ENCODE measurements at places on chromosomes 2 and 18.

DNA sequence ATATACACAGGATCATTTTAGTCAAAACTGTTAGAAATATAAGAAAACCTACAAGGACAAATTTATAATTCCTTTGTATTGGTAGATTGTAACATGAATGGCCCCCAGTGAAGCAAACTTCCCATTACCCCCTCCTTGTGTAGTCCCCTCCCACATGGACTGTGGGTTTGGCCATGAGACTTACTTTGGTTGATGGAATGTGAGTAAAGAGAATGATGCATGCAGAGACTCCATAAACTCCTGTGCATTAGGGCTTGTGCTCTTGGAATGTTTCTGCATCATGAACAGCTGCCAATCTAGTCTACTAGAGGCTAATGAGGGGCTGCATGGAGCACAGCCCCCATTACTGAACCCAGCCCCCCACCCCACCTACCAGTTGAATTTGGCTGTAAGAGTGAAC lies 8.3 kb upstream of the TGFA start:
- DNase-seq = peak; percentile 34

GRCh38 chr2:230234122-230234722 lies 8.7 kb downstream of the SP140 start:
- DNase-seq = no peak

GRCh38 chr2:20418519-20418918 lies 28.4 kb upstream of the RHOB start:
- DNase-seq = no peak

DNA sequence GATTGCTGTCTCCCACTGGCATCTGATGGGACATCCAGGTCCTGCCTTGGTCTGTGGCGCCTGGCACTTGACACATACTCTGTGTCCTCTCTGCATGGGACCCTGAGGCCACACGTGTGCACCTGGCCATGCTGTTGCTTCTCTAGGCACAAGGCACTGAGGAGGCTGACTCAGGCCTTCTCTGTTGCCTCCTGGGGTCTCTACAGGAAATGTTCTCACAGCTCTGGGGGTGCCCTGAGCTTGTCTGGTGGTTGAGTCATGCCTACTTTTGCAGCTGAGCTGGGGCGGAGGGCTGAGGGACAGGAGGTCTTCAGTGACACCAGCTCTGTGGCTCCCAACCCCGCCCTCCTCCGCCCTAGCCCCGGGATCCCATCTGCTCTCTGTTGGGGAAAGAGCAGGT lies 207.0 kb upstream of the HS6ST1 start:
- DNase-seq = no peak

- DNase-seq = no peak
These were observed 23.7 kb upstream of the AP1S3 start for GRCh38 chr2:223860809-223861738.

DNA sequence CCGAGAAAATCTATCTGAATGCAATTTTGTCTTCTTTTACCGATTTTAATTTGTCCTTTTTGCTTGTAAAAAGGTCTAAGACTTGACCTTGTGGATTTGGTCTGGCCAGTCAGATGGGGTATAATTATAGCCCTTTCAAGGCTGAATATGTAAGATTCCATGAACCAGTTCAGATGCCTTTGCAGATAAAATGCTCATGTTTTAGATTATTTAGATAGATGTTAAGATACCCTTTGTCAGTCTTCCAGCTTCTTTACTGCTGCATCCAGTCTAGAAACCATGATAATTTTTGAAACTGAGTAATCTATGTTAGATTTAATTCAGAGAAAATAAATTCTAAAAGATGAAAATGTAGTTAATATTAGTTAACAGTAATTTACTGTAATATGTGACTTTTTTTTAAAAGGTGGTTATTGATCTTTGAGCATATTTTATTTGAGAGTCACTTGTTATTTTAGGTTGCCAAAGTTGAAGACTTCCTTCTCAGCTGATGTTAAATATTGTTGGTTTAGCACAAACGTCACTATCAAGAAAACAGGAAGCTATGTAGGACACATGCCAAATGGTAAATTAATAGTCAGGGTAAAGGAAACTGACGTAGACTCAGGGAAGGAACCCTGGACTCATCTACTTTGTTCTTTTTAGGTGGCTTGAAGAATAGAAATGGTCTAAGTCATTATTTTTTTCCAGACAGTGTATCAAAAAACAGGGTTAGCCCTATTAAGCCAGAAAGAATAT lies 29.8 kb downstream of the BABAM2 start:
- no peak for DNase-seq

DNA sequence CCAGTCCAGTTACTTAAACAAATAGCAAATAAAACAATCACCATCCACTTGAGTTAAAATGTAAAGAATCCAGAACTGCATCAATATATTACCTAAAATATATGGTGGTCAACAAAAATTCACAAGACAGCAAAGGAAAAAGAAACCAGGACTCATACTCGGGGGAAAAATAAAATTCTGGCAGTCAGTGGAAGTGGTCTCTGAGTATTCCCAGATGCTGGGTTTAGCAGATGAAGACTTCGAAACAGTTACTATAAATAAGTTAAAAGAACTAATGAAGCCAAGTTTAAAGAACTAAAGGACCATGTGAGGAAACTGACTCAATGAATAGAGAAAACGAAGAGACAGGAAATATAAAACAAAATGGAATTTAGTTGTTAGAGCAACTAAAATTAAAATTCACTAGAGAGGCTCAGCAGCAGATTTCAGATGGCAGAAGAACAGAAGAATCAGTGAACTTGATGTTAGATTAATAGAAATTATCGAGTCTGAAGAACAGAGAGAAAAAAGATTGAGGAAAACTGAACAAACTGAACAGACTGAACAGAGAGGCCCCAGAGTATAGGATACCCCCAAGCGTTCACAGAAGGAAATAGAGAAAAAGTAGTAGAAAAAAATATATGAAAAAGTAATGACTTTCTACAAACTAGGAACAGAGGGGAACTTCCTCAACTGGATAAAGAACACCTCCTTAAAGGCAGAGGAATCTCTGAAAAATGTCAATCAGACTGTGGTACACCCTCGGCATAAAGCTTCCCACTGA lies 27.9 kb downstream of the MGAT4A start:
- no peak for DNase-seq

DNA sequence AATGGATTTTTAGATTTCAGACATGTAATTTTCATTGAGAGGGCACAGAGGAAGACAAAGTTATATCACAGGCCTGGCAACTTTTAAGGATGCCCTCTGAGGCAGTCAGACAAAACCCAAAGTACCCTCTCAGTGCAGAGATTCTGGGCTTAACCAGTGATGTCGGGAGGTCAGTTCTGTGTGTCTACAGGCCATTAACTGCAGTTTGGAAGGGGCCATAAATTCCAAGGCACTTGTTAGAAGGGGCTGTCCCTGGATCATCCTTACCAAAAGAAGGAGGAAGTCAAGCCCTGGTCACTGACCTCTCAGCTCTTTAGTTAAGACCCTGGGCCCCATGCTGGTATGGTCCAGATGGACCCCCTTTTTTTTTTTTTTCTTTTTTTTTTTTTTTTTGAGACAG lies 60.7 kb downstream of the LRRFIP1 start:
- no peak for DNase-seq

GRCh38 chr2:42810971-42811811 lies 18.8 kb upstream of the HAAO start:
- DNase-seq = peak; percentile 85

GRCh38 chr2:10123281-10123680 lies 742 bp downstream of the RRM2 start:
- DNase-seq = peak; percentile 75

DNA sequence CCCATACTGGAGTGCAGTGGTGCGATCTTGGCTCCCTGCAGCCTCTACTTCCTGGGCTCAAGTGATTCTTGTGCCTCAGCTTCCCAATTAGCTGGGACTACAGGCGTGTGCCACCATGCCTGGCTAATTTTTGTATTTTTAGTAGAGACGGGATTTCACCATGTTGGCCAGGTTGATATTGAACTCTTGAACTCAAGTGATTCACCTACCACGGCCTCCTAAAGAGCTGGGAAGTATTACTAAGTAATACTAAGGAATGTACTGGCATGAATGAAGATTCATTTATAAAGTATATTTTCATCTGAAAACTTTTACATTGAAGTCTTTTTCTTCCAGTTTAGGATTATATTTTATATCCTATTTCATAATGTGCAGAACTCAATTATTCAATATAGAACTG lies 38.1 kb downstream of the NUP35 start:
- no peak for DNase-seq

DNA sequence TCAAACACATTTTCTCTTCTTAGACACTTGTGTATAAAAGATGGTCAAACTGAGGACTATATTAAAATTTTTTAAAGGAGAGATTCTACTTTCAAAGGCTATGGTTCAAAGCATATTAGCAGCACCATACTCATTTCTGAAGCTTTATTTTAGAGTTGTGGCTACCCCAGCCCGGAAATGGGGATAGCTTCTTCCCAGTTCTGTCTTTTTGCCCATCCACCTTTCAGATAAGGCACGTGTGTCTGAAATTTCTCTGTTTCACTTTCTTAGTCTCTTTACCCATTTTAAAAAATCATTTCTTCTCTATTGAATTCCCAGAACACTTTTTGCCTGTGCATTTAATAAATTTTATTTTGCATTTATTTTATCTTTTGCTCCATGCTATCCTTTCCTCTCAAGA lies 431.5 kb downstream of the RNF144A start:
- DNase-seq = no peak

DNA sequence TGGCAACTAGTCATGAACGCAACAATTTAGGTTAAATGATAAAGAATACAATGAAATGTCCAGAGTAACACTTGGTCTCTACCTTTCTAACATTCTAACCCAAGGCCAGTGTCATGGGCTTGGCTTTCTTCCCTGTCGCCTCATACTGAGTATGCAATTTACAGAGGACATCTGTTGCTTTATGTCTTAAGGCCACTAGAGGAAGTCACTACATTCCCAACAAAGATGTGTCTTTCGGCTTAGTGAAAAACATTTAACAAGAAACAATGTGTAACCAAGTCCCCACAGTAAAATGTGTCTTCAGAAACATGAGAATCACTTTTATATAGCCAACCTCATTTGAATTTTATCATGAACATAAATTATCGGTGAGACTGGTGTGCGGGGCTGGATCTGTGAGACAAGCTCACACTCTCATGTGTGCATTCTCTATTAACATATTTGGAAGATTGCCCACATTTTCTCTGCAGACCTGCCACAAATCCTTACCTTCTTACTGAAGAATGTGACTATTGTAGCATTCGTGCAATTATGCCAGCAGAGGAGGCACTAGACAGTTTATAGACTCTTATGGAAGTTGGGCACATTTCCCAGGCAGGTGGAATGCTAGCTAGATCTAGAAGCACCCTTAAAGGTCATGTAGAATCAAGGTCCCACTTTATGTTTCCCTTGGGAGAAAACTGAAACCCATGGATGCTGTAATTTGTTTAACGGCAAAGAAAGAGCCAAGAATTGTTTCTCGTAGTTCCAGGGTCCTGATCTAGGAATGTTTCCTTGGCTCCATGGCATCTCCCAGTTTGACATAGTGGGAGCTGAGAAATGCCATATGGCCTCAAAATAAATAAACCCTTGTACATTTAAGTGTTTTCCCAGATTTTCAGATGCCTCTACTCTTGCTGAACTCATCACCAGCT lies 101.8 kb downstream of the CD226 start:
- DNase-seq = no peak

DNA sequence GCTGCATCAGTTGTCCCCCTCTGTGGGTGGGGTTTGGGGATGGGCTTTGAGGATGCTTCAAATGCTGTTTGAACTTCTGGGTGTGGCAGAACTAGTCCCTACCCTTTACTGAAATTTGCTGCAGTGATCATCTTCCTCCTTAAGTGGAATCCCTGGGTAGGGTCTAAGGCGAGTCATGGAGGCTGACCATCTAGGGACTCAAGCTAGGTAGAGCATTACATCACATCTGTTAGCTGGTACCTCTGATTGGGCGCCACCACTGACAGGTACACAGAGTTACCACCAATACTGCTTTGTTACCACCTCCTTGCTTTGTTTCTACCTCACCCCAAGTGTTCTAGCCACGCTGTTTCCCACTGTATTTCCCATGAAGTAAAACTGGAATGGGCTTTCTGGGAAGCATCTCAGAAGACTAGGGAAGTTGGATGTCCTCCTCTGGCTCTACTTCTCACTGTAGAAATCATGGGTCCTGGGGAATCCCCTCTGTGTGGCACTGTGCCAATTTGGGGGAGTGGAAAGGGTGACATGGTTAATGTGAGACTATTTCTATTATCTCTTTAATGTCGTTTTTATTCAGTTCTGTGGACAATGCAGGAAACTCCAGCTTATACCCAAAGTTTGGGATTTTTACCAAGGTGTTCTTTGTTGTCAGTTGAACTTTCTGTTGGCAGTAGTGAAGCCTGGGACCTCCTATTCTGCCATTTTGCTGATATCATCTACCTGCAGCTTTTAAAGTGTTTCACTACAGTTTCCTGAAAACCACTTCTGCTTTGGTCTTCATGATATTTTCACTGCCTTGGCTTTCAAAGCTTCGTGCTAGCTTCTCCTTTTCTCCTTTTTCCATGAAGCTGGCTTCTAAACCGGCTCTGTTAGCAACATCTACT lies 14.5 kb upstream of the SULT1C4 start:
- no peak for DNase-seq

DNA sequence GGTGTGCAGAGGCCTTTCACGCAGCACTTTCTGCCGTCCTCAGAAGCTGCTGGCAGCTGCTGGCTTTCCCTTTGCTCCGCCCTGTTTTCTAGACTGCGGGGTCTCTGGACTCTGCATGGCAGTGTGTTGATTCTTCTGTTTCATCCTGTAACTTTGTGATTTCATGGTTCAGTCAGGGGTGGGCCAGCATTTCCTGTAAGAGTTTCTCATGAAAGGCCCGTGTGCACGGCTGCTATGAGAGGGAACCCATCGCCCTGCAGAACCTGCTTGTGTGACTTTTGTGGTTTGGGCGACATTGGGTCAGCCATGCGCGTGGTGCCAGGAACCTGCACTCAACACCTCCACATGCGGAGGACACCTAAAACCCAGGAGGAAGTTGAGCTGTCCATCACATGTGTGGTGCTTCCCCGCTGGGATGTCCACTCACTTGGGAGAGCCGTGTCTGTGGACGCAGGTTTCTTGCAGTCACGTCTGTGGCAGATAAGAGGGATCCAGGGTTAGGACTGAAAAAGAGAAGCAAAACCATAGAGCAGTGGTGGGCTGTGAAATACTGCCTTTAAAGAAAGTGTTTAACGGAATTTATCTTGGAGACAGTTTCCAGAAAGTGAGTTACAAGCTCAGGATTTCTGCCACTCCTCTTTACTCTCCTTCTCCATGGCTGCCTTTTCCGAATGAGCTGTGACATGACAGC lies 167.3 kb upstream of the ALKAL2 start:
- DNase-seq = no peak

DNA sequence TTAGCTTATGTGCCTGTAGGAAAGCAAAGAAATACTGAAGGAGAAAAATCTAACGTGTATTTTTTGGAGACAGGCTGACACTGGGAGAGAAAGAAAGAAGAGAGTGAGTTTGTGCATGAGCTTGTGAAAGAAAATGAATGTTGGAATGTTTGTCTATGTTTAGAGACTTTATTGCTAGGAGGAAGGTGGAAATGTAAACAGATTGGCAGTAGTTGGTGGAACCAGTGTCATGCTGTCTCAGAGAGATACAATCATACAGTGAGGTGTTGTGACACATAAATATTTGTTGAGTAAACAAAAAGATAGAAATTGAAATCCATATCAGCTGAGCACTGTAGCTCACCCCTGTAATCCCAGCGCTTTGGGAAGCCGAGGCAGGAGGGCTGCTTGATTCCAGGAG lies 222.2 kb upstream of the MEIS1 start:
- no peak for DNase-seq

All from activated CD4-positive, alpha-beta T cell treated with anti-CD3 and anti-CD28 coated beads, Interleukin-2, amount 10 ng/mL, durations not matched to agents 24 days and 14 days (primary cell).